ENCODE measurements at places on chromosomes 5 and 9.

DNA sequence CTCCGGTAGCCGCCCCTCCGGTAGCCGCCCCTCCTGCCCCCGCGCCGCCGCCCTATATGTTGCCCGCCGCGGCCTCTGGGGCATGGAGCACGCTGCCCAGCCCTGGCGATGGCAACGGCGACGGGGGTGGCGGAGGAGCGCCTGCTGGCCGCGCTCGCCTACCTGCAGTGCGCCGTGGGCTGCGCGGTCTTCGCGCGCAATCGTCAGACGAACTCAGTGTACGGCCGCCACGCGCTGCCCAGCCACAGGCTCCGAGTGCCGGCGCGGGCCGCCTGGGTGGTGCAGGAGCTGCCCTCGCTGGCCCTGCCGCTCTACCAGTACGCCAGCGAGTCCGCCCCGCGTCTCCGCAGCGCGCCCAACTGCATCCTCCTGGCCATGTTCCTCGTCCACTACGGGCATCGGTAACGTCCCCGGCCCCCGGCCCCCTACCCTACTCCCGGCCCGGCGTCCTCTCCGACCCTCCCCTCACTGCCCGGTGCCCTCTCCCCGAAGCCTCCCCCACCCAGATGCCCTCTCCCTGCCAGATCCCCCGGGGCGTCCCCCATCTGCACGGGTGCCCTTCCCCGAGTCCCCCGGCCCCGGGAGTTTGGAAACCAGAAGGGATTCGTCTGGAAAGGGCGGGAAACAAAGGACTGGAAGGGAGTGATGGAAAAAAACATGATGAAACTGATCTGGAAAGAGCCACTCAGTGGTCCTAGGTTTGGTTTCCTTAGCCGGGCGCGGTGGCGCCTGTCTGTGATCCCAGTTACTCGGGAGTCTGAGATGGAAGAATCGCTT, 417 bp downstream of the SRD5A1 start:
- DNase-seq = no peak

DNA sequence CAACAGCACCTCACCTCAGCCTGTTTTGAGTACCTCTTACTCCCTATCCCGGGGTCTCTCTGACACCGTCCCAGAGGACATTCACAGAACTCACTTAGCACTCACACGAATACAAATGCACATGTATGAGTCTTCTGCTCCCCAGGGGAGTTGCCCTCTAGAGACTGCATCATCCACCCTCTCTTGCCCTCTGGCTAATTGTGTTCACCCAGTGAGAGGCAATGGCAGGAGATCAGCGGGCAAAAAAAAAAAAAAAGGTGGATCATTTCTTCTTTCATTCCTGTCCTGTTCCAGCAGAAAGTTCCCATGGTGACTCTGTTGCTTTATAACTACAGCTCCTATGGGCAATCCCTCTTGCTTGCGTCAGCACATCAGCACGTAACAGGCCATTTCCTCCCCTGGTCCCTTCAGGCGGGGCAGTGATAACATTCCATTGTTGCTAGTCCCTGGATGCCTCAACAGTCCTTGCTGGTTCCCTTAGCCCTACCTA, 23.5 kb upstream of the SNX2 start:
- DNase-seq = no peak

DNA sequence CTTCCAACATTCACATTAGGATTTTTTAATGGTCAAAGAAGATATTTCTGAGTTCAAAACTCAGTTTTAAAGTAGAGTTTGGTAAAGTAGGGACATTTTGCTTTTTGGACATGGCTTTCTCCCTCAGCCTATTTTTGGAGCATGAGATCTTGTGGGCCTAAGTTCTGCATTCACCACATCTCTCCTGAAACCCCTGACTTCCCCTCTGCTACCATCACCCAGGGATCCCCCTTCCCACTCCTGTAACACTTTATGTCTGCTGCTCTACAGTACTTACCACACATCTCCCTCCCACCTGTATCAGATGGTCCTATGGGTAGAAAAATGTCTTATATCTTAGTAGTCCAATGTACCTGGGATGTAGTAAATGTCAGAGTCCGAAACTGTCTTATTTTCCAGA, 48.2 kb upstream of the JAK2 start:
- no peak for DNase-seq

- no peak for DNase-seq
Measured at GRCh38 chr5:1761453-1761755, 38.2 kb downstream of the MRPL36 start.

DNA sequence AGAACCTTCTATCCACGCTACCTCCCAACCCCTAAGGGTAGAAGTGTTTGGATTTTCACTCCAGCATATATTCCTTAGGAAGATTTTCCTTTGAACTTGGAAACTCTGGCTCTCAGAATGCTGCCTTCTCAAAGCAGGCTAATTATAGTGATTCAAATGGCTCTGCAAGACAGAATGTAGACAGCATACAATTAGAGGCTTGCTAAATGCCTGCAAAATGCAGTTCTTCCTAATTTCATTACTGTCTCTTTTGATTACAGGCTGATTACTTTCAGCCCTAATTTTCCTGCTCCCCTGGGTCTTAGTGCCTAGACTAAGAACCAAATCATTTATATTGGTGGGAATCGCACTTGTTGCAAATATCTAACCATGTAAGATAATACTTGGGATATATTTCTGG, 50.8 kb downstream of the ANKDD1B start:
- DNase-seq = no peak

- DNase-seq = no peak
Measured at GRCh38 chr9:133647765-133648469, 11.8 kb downstream of the DBH start.

- no peak for DNase-seq
Measured at GRCh38 chr9:76153902-76154629, 240.2 kb downstream of the RFK start.

- no peak for DNase-seq
Measured at GRCh38 chr9:77402286-77402685, 225.0 kb downstream of the VPS13A start.

DNA sequence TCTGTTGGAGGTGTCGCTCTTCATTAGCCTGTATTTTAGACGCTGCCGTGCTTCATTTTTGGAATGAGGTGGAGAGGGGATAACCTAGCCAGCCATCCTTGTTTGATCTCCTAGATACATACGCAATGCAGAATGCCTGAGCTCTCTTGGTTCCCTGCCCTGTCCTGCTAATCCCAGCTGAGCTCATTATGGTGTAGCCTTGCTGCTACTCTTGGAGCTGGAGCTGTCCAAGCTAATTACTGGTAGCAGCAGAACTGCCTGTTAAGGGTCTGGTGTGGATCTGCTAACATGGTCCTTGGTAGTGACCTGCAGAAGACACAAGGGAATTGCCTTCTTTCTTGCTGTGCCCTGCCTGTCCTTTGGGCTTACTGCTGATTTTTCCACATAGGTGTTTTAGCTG, 207.9 kb downstream of the CNTLN start:
- DNase-seq = no peak

GRCh38 chr5:125100951-125101350, 354.5 kb upstream of the ZNF608 start:
- no peak for DNase-seq

DNA sequence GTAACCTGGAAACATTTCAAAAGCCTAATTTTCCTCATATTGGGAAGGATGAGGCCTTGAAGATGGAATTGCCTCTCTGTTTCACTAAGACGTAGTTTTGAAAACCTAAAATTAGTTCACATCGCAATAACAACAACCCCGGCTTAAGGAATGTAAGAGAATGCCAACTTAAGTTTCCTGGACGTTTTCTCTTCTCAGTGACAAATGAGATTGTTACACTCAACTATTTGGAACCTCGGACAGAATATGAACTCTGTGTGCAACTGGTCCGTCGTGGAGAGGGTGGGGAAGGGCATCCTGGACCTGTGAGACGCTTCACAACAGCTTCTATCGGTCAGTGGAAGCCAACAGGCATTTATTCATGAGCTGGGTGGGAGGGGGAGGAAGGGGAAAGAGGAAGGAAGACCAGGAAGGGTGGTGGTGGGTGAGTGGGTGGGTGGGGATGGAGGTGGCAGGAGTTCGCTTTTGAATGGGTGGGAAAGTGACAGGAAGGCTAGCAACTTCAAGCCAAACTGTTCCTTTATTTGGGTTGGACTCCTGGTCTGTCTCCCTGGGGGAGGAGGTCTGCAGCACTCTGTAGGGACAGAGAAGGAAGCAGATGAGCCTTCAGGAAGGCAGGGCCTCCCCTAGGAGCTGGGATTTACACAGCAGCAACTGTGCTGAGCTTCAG, 83.4 kb downstream of the TEK start:
- DNase-seq = no peak

DNA sequence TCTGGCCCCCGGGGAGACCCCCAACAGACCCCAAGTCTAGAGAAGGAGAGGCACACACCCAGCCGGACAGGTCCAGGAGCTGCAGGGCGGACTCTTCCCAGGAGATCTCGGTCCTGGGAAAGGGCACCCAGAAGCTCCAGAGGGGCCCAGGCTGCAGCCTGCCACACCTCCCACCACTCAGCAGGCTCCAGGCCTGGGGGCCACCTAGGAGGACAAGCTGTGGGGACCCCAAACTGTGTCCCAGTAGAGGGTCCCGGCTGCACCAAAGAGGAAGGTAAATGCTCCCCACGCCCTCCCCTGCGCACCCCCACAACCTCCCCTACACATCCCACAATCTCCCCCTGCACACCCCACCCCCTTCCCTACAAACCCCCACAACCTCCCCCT, 48.5 kb downstream of the PLEKHG4B start:
- DNase-seq = no peak

- no peak for DNase-seq
Measured at GRCh38 chr9:71036501-71036900, 84.9 kb downstream of the TRPM3 start.

DNA sequence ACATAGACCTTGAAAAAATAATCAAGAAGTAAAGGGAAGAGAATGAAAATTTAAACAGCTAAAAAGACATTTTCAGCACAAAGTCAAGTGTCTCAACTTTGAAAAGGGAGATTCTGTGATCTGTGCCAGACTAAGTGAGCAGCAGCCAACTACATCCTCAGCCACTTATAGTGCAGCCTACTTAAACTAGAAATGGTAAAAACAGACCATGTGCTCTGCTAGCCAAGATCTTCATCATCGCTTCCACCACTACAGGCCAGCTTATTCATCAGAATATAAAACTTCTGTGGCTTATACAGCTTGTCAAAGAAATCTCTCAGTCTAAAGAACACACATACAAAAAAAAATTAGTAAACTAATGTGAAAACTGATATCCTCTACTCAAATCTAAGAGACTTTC, 63.5 kb downstream of the CEMIP2 start:
- no peak for DNase-seq

All from Jurkat, Clone E6-1 (cell line).